Fibroblast of skin of abdomen (primary cell): ENCODE measurements at places on chromosomes 2 and 18.

- DNase-seq, result no peak
These were observed 103.6 kb downstream of the NXPH2 start for GRCh38 chr2:138676619-138677021.

GRCh38 chr2:66041902-66042657, 392.8 kb upstream of the MEIS1 start:
- DNase-seq, result no peak

DNA sequence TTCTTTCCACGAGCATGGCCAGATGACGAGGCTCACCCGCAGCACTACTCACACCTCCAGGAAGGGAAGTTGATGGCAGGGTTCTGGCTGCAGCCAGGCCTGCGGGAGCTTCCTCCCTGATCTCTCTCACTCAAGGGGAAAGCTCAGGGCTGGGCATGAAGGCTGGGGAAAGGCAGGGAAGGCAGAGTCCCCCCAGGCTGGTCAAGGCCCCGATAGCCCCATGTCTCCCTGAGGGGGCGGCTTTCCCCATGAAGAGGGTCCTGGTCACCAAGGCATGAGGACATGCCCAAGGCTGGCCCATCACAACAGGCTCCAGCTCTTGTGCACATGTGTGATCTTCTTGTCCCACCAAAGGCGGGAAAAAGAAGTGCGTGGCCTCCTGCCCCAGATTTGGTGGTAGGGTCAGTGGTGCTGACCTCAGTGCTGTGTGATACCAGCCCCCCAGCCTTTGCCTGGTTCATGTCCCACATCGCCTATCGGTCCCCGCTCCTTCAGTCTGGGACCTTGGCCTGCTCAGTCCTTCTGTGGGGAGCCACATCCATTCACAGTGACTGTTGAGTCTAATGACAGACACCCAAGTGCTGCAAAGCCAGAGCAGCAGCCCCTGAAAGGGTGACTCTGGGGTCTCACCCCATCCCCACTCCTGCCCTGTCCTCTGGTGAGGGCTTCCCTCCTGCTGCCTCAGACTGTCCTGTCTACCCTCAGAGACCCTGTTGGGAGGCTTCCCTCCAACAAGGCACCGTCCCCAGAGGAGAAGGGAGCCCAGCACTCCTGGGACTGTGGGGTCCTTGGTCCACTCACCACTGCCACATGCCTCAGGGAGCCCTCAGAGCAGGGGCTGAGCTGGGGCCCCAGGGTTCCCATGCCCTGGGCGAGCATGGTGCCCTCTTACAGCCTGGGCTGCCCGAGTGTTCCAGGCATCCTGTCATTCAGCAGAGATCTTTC, 49.8 kb upstream of the ALPP start:
- no peak for DNase-seq

DNA sequence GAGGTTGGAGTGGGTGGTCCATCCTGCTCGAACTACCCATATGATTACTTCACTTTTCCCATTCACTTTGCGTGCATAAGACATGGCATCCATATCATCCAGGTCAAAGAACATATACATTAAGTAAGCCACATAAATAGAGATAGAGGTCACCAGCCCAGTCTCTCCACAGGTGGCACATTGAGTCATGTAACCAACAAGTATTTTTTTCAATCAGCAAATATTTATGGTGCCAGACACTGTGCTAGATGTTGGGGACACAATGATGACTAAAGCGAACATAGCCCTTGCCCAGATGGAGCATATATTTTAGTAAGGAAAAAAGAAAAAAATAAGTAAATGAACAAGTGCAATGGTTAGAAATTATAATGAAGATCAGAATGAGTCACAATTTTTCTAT, 83.6 kb upstream of the LCLAT1 start:
- DNase-seq, result no peak

DNA sequence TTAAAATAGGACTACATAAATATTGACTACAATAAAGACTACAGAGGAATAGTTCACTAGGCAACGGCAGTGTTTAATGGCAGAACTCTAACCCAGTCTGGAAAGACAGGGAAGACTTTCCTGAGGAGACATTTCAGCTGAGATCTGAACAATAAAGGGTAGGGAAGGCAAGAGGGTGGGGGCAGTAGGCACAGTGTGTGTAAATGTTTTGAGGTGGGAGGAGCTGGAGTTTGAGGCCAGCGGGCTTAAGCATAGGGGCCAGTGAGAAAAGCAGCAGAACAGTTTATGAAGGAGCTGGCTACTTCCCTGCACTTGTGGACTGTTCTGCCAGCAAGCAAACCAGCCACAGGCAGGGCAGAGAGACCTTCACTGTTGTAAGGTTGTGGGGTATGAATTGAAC, 76.6 kb upstream of the UGP2 start:
- DNase-seq, result no peak

DNA sequence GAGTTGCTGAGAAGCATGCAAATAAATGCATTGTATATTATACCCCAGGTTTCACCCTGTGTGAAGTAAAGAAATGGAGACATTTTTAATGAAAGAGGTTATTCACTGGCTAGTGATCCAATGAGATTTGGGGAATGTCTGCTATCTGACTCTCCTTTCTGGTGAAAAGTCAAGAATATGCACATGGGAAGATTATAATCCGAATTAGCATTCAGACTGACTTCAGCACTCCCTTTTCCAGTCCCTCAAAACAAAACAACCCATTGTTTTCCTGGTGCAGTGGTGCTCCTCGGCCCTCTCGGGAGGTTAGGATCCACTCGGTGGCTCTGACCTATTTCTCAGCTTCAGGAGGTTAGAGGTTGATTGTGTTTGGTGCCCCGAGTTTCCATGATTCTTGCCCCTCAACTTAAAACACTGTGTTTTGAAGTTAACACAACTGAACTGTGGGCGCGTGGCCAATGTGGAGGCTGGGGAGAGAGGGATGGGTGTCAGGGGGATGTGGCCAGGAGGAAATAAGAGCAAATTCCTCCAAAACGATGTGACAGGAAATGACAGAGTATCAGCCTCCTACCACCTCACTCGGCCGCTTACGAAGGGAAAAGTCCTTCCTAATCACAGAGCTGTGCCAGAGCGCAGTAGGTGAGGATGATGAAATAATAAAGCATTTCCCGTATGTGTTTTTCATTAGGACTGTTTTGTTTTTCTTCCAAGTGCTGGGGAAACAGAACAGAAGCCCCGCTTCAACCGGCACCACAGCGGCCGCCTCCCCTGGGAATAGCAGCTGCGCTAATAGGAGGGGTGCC, 440.1 kb downstream of the MTX2 start:
- peak; percentile 81 for DNase-seq

DNA sequence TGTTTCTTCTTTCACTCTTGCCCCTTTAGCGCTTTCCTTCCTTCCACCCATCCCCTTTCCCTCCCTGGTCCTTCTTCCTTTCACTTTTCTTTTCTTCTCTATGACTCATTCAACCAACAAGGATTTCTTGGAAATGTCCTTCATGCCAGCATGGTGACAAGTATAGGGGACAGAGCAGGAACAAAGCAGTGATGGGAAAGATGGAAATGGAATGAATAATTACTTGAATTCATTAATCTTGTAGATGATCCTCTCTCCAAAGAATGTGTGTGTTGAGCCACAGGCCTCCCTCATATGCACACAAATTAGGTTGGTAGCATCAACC, 1.5 kb downstream of the VAMP5 start:
- peak; percentile 76 for DNase-seq

- no peak for DNase-seq
These were observed 6.9 kb downstream of the HSBP1L1 start for GRCh38 chr18:79971211-79971952.

- peak; percentile 2 for DNase-seq
These were observed 59.4 kb downstream of the OSR1 start for GRCh38 chr2:19299032-19299431.

DNA sequence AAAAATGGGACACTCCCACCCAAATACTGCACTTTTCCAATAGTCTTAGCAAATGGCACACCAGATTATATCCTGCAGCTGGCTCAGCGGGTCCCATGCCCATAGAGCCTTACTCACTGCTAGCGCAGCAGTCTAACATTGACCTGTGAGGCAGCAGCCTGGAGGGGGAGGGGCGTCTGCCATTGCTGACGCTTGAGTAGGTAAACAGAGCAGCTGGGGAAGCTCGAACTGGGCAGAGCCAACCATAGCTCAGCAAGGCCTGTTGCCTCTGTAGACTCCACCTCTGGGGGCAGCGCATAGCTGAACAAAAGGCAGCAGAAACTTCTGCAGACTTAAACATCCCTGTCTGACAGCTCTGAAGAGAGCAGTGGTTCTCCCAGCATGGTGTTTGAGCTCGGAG, 110.4 kb downstream of the CTIF start:
- DNase-seq, result no peak

DNA sequence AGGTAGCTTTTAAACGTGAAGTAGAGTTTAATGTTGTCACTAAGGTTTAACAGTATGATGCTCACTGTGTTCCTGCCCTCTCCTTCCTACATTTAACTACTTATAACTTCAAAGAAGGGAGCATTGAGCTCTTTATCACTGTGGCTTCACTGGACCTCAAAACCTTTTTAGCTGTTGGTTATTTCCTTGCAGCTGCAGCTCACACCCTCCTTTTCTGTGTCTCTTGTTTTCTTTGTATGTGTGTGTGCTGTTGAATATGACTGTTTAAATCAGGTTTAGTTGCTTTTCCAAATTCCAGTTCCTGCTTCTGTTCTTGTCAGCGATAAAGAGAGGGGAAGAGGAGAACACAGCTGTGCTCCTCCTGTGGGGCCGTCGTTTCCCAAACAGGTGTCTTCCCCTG, 208.0 kb downstream of the PTPRM start:
- DNase-seq, result no peak

GRCh38 chr2:24222946-24223345, 48.1 kb downstream of the FAM228A start:
- no peak for DNase-seq

DNA sequence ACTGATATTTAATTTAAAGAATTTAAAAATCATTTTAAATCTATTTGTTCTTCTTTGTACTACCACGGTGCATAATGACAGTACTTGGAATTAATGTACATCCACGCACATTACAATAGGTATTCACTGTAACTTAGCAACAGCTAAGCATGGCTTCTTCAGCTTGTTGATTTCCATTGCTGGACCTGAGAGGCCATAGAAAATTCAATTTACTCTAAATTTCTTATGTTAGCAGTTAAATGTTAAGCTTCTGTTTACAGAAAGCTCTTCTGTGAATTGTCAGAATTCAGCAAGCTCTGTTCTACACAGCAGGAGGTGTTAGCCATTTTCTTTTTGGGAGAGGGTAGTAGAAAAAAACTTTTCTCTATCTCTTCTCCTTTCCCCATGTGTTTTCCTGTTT, 1149.3 kb upstream of the CDH2 start:
- DNase-seq, result no peak

- DNase-seq, result no peak
These were observed 43.0 kb upstream of the BCL11A start for GRCh38 chr2:60596411-60596810.

DNA sequence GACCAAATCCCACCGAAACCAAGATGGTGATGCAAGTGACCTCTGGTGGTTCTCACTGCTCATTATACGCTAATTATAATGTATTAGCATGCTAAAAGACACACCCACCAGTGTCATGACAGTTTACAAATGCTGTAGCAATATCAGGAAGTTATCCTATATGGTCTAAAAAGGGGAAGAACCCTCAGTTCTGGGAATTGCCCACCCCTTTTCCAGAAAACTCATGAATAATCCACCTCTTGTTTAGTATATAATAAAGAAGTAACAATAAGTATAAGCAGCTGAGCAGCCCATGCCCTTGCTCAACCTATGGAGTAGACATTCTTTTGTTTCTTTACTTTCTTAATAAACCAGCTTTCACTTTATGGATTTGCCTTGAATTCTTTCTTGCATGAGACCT, 31.0 kb upstream of the FMNL2 start:
- no peak for DNase-seq

DNA sequence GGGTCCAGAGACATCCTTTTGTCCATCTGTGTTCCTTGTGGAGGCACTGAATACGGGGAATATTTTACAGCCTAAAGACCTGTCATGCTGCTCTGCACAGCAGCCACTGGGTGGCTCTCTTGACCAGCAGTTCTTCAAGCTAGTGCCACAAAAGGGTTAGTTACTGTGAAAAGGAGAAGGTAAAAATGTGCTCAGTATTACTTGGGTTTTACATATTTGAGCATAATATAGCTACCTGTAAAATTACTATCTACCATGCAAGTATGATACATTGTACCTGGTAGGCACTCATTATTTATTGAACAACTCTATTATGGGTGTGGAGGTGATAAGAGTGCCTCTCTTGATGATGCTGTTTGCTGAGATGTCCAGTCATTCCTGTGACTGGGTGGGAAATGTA, 23.6 kb downstream of the FZD5 start:
- peak; percentile 67 for DNase-seq

DNA sequence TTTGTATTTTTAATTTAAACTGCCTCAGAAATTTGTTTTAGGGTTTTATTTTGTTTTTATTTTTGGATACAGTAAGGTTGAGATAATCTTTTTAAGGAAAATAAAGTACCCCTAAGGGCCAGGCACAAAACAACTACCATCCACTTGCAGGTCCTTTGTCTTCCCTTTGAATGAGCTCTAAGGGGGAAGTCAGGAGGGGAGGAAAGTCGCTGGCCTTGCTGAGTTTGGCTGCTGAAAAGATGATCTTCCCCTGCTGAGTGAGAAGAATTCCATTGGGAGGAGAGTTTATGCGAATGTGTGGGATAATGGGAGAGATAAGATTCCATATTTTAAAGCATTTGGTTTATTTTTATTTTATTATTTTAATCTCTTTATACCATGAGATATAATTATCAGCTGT, 100.7 kb downstream of the ARHGAP15 start:
- no peak for DNase-seq

GRCh38 chr2:172239944-172240590, 137.4 kb upstream of the DLX2 start:
- no peak for DNase-seq

DNA sequence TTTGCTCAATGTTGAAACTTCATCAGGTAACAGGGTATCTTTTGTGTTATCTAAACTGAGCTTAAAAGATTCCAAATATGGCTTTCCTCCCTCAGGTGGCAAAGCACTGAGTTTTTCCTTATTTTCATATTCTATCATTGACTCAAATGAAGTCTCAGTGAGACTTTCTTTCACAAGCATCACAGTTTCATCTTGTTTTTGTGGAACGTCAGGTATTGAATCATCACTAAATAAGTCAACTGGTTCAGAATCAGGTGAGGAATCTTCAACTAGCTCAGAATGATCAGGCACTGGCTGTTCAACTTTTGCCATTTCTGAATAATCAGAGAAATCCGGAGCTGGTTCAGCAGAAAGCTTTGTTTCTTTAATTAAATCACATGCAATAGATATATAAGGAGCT, 24.6 kb downstream of the RTN4 start:
- DNase-seq, result no peak

GRCh38 chr2:101200676-101201075, 49.5 kb upstream of the TBC1D8 start:
- DNase-seq, result peak; percentile 27

GRCh38 chr18:46696268-46696667, 39.2 kb upstream of the LOXHD1 start:
- DNase-seq, result no peak
